ENCODE measurements at places on chromosomes 7 and 10. TPM values are rescaled to one million over a fixed set of nuclear protein-coding genes. Genes with fewer than 3 reads are reported as not detected.

GRCh38 chr7:112211348-112211907 is 4.9 kb downstream of the ZNF277 start:
- DNase-seq, result no peak

DNA sequence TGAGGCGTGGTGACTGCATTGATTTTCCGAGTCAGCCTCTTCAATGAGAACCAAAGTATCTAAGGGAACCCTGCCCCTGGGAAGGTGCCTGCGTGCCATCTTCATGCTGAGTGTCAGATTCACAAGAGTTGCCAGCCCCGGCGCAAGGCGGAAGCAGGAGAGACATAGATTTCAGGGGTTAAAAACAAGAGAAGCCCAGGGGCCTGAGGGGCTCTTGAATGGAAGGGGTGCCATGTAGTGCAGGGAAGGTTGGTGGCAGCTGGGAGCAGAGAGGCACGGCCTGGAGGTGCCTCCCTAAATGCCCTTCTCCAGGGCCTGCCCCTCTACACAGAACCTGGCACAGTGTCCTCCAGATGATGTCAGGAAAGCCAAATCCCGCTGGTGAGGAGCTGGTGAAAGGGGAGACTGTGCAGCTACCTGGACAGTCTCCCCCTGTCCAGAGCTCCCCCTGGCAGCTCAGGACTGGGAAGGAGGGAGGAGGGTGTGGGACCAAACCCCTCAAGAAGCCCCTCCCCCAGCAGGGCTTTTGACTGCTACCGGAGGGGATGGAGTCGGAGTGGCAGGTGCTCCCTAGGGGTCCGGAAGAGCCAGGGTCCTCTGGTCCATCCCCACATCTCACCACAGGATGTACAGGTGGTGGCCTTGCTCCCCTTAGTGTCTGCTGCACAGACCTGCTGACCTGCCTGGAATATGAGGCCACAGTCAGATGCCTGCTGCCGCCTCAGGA is 137.9 kb downstream of the TCERG1L start:
- peak; percentile 17 for DNase-seq

DNA sequence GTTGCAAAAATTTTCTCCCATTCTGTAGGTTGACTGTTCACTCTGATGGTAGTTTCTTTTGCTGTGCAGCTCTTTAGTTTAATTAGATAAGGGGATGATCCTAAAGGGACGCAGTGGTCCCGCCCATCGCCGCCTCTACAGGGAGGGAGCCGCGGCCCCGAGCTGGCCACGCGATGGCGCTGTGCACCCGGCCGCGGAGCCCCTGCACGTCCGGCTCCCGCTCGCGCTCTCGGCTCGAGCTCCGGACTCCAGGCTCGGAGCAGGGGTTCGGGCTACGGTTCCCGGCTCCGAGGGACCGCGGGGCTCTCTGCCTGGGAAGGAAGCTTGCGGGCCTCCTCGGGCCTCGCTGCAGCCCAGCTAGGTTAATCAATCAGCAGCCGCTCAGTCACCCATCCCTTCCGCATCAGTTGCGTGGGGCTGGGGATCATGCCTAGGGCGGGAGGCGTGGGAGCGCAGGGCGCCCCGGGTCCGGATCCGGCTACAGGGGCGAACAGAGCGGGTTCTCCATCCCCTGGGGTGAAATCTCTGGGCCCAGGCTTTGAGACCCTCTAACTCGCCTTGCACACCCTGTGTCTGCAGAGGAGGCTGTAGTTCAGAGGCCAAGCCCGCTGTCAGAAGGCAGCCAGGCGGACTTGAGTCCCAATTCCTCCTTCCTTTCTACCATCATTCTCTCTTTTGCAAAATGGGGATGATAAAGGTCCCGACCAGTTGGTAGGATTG is 97.9 kb downstream of the WDR11 start:
- DNase-seq, result peak; percentile 75

DNA sequence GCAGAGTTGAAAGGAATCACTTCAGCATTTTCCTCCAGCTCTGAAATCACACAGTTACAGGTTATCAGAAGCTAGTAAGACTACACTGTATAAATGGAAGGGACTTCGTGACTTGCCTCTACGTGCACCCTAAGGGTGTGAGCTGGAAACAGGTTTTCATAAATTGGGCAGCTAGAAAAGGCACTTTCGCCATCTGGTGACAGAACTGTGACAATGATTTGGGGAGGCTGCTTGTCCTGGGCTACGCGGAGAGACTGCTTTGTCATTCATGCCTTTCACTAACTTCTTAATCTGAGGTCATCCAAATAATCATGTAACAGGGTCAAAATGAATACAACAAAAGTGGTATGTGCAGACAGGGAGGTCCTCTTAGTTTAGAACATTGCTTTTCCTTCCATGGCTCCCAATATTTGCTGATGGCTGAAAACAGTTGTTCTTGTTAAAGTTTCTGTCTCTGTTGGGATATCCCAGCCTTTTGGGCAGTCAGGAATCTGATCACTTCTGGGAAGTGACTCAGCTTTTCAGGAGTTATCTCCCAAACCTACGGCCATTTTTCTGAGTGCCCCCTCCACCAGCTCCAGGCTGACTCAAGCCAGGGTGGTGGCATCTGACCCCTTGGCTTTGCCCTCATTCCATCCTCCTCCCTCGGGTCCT is 17.8 kb downstream of the VWC2 start:
- peak; percentile 71 for DNase-seq

- no peak for DNase-seq
These were observed 57.1 kb upstream of the TM9SF3 start for GRCh38 chr10:96643920-96644319.

DNA sequence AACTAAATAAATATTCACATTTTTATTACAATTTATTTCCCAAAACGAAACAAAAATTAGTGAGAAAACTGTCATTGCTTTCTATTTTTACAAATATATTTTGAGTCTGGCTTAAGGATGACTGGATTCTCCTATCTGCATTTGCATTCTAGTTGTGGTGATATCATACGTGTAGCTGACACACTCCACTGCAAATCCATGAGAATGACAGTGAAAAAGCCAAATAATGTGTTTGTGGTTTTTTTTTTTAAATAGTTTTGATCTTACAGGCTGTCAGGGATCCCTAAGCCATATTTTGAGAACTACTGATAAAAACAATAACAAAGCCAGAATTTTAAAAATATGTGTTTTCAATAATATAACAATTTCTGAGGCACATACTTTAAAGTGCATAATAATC is 5.8 kb upstream of the STAMBPL1 start:
- no peak for DNase-seq

DNA sequence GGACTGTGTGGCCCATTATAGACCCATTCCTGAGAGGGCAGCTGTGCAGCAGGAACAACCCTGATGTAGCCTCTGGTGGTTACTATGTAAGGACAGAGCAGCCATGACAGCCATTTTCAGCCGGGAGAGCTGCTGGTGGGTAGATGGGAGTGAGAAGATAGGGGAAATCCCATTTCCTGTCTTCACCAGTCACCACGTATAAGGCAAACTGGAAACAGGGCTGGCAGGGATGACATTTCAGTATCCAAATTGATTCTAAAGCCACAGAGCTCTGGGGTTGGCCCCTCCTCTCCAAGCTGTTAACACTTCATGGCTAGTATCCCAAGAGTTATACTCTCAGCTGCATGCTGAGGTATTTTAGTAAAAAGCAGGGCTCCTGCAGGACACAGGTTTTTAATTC is 15.2 kb upstream of the FZD1 start:
- DNase-seq, result no peak

- no peak for DNase-seq
These were observed 345.9 kb upstream of the SHH start for GRCh38 chr7:156158213-156158612.

DNA sequence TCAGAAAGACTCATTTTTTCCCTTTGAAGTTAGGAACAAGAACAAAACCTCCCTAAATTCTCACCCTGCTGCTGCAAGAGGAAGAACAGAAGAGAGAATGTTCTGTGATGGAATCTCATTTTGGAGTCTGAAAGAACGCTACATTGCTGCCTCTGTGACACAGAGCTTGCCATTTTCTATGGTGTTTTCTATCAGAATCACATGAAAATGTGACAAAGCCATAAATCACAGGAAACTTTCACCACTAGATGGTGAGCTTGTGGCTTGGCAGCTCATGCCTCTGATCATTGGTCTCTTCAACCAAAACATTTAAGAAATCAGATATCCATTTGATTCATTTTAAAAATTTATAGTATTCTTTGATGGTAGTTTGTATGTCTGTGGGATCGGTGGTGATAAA is 82.9 kb downstream of the CADPS2 start:
- DNase-seq, result no peak

DNA sequence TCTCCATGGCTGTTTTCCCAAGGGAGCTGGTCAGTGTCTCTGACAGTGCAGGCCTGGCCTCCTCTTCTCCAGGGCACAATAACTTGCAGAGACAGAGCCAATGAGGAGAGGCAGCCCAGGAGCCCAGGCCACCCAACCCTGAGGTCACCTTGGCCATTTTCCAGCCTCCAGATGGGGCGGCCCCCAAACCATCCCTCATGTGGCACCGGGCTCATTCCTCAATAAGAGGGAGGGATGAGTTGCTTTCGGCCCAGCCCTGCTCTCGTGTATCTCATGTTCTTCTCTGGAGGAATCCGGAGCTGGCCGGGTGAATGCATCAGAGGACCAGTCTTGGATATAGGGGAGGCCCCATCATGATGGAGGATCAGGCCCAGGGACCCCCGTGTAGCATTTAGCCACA is 98.9 kb downstream of the C10orf105 start:
- DNase-seq, result no peak

- DNase-seq, result no peak
These were observed 69.2 kb upstream of the IGFBP3 start for GRCh38 chr7:45990276-45990675.

GRCh38 chr7:140069298-140069949 is 6.7 kb upstream of the PARP12 start:
- DNase-seq, result no peak

GRCh38 chr10:48445932-48446331 is 139.5 kb downstream of the MAPK8 start:
- DNase-seq, result no peak

GRCh38 chr7:125845686-125846085 is 916.1 kb upstream of the POT1 start:
- no peak for DNase-seq

DNA sequence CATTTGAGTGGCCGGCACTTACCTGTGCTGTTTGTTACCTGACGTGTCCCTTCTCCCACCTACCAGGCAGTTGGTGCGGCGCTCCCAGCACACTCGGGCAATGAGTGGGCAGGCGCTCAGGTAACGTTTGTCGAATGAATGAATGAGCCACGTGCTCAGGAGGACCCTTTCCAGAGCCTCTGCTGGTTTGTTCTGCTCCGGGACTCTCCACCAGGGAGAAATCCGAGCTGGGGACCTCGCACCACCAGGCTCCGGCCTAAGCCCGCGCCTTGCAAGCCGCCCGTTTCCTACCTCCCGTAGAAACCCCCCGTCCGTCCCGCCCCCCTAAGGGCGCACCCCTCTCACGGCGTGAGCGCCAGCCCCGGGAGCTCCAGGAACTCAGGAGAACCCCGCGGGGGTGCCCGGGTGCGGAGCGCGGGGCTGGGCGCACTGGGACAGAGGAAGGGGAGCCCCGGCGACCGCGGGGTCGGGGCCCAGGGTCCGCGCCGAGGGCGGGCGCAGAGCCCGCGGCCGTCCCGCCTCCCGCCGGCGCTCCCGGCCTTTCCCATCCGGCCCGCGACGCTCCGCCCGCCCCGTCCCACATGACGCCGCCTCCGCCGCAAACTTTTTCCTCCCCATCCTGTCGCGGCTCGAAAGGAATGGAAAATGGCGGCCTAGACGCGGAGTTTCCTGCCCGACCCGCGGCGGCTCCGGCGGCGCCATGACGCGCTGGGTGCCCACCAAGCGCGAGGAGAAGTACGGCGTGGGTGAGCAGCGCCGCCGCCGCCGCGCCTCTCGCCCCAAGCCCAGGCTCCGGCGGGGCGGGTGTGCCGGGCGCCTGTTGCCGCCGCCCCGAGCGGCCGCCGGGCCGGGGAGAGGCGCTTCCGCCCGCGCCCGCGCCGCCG is at the start of gene DOCK1:
Gene DOCK1 (plus strand): TSS at position 611 of the 884 bp plus-strand sequence. CDS start 90 bp downstream, at position 701.
- DNase-seq, result peak; percentile 68

GRCh38 chr7:131873581-131873980 is 317.2 kb upstream of the PODXL start:
- no peak for DNase-seq

DNA sequence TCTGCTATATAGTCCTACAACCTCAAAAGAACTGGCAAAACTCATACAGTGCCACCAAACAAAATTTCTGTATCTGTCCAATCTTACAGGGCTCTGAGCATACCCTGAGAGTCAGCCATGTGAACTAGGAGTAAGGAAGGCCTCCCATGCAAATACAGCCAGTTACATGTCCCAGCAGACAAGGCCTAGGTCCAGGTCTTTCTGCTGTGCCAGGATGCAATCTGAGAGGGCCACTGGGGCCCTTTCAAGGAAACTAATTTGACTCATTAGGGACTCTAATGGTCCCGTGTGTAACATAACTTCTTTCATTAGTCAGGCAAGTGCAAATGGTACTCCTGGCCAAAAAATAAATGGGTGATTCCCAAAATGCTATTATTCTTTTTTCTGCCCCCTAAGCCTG is 17.9 kb upstream of the HIBADH start:
- no peak for DNase-seq

Gene PIK3AP1
- total RNA-seq, result 1.7 TPM

Gene LIPF
- not detected for total RNA-seq

Gene EIF5AL1
- 0.35 TPM for total RNA-seq

Gene RBP3
- not detected for total RNA-seq

Gene PCLO
- total RNA-seq, result 2.8 TPM

Gene CYP2W1
- not detected for total RNA-seq

All from H9 (cell line).